Bronchial epithelial cell (primary cell): ENCODE measurements at places on chromosomes 5 and 9.

- DNase-seq = no peak
Observed at GRCh38 chr9:35811381-35812024, 559 bp downstream of the SPAG8 start.

DNA sequence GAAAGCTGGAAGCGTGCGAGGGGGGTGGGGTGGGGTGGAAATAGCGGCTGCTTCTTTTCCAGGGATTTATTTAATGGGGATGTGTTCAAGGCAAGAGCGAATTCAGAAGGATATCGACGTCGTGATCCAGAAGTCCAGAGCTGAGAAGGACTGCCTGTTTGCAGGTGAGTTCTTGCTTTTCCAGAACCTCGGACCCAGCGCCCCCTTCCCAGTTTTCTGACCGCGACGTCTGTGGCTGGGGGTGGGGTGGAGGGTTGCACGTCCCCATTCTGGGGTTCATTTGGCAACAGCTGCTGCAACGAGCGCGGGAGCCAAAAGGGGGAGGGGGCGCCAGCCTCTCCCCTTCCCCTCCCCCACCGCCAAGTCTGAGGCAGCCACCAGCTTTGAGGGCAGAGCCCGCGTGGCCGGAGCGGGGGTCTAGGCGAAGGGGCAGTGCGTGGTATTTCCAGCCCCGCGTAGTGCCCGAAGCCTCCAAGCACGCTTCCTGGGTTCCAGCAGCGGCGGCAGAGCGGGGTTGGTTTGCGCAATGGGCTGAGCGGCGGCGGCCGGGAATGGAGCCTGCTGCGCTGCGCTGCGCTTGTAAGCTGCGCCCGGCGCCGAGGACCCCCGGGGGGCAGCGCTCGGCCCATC, 701 bp downstream of the PARP8 start:
- DNase-seq = peak; percentile 31

DNA sequence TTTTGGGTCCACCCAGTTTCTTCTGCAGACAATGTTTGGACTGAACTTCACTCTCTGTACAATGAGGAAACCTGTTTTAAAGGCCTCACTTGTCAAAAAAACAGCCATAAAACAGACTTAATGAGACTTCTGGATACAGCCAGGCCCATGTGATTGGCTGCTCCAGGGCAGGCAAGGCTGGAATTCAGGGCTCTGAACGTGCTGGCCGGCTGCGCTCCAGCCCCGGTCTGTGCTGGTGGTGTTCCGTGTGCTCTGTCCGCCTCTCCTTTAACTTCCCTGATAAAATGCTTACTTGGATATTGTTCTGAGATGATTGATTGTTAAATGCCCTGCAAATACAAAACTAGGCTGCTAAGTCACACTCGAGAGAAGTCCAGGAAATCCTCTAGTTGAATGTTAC, 131.2 kb upstream of the KLF4 start:
- DNase-seq = no peak

DNA sequence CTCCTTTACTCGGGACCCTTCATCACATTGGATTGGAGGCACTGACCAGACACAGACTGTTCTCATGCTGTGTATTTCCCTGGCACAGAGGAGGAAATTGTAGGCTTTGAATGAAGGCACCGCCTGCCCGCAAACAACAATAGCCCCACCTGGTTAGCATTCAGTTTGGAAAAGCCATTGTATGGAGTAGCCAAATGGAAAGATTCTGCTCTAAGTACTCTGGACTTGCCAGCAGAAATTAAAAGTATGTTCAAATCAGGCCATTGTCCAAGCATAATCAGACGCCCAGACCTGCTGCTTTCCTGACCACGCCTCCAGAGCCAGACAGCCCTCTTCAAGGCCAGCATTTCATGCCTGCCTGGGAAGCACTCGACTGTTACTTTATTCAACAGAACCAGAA, 8.0 kb upstream of the SEMA4D start:
- no peak for DNase-seq

- no peak for DNase-seq
Observed at GRCh38 chr9:115456515-115456914, 338.6 kb upstream of the TNC start.

GRCh38 chr5:167064198-167064776, 1227.2 kb upstream of the WWC1 start:
- no peak for DNase-seq

DNA sequence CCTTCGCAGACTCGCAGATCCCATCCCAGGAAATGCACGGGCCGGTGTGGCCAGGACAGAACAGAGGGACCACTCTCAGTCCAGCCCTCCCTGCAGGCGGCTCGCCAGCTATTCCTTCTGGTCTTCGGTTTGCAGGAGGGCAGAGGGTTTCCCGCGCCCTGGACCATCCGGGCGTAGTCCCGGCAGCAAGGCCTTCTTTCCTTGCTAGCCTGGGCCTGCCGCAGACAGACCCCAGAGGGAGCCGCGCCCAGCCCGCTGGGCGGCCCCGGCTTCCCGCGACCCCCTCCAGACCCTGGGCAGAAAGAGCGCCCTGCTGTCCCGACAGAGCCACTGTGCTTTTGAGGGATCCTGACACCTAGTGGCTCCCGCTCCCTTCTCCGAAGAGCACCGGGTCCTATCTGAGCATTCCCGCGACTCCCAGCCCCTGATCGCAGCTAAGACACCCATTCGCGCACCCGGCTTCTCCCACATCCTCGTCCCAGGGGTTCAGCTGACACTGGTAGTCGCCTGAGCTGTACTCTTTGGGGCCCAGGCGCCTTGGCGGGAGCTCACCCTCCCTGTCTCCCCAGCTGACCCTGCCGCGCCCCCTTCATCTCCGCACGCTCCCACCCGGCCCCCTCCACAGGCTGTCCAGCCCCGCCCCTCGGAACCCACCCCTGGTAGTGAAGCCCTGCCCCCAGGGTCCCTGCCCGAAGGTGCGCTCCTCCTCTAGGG, 1.1 kb downstream of the CFAP90 start:
- DNase-seq = no peak

GRCh38 chr5:53302529-53302928, 177.9 kb upstream of the FST start:
- no peak for DNase-seq

- DNase-seq = no peak
Observed at GRCh38 chr5:55675119-55675518, 37.0 kb downstream of the SLC38A9 start.

GRCh38 chr5:124596595-124597421, 149.6 kb downstream of the ZNF608 start:
- peak; percentile 92 for DNase-seq

DNA sequence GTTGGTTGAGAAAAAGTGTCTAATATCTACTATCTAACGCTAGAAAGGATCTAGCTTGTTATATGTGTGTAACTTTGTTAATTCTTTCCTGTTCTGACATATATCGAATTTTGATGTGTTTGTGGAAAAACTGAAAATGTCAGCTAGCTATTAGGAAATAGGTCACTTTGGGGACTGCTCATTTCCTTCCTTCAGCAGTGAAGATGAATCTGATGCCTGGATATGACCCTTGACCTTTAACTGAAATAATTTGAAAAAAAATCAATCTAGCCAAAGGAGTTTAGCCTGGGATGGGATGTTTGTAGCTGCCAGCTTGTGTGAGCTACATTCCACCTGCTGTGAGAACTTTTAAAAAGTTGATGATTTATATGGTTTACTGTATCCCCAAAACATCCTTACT, 66.8 kb downstream of the CD180 start:
- DNase-seq = no peak

GRCh38 chr9:134571326-134571931, 70.2 kb upstream of the COL5A1 start:
- DNase-seq = no peak

DNA sequence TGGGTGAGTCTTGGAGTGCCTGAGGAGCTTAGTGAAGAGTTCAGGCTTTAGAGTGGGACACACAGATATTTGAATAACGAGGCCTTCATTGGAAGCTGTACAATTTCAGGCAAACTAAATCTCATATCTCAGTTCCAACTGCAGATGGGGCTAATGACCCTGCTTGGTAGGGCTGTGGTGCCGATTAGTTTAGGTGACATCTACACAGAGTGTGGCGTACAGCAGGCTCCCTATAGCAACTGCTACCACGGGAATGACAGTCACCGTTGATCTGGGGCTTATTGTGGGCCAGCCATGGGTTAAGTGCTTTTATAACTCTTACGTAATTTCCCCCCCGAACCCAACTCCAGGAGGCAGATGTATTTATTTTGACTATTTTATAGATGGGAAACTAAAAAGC, 70.8 kb downstream of the FAT2 start:
- DNase-seq = no peak
